ENCODE measurements at places on chromosomes 16 and 17. TPM values are rescaled to one million over a fixed set of nuclear protein-coding genes. Genes with fewer than 3 reads are reported as not detected.

Gene FOXO3B
- total RNA-seq: 4.8 TPM

Gene KRT12
- not detected for total RNA-seq

Gene TBC1D3C
- 4.3 TPM for total RNA-seq

Gene TAT
- not detected for total RNA-seq

Gene ITGAL
- 339 TPM for total RNA-seq

Gene NPIPA2
- total RNA-seq: 4.3 TPM

Gene TMC8
- 370 TPM for total RNA-seq

Gene TBC1D3B
- total RNA-seq: 13.4 TPM

GRCh38 chr17:4708436-4708835, 2.0 kb upstream of the ARRB2 start:
- DNase-seq: peak; percentile 80

DNA sequence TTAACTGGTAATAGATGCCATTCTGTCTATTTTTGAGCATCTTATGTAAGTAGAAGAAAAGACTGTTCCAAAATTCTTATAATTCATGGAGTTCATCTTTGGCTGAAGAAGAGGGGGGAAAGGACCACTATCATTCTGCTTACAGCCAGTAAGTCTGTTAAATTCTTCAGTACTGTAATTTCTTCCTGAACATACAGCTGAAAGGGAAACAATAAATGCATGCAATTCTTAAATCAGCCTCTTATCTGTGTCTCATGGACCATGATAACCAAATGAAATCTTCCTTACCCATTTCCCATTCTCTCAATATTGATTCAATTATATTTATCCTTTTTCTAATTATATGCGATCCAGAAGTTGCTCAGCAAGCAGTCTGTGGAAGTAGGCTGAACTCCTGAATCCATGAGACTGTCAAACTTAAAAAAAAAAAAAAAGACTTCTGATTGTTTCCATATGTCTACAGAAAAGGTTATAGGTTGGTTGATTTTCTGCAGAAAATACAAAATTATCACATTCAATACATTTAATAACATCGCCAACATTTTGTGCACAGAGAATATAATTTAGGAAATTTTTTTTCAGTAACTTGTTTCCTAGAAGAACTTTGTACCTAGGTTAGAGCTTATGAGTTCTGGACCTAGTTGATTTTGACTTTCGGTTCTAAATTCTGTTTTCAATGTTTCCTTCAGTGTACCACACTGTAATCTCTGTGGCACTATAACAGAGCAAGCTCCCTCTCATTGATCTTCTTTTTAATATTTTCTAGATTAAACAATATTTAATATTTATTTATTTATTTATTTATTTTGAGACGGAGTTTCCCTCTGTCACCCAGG, 1.2 kb upstream of the ABCA9 start:
- no peak for DNase-seq

DNA sequence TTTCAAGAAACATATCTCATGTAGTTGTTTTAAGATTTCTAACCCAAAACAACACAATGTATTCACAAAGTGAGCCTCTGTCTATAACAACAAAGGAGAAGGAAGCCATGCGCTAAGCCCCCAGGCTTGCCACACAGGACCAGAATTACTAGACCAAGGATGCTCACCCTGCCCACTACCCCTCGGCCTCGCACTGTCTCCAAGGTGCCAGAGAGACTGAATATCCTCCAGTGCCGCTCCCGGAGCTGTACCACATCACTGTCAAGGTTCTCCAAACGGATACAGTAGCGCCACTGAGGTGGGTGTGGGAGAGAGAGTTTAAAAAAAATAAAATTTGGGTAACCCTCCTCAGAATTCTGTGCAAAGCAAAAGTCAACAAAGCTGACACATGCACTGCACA, 7.1 kb downstream of the POLDIP2 start:
- DNase-seq: no peak

DNA sequence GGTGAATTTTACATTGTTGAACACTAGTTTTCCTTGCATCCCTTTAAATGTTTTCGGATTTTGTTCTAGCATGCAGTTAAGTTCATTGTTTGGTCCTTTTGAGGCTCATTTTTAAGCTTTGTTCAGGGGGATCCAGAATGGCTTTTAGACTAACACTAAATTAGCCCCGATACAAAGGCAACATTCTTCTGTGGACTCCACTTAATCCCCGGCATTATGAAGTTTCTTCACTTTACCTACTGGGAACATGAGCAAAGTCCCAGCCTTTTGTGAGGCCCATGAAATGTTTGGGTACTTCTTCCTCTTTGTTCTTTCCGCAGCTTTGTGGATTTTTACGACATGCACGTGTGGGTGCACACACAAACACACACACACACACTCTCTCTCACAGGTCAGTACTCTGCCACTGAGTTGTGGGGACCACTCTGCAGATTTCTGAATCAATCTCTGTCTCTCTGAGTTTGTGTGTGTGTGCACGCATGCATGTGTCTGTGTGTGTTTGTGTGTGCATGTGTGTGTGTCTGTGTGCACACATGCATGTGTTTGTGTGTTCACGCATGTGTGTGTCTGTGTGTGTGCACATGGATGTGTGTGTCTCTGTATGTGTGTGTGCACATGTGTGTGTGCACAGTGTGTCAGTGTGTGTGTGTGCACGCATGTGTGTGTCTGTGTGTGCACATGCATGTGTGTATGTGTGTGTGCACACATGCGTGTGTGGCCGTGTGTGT, 240.4 kb upstream of the TNRC6C start:
- no peak for DNase-seq

DNA sequence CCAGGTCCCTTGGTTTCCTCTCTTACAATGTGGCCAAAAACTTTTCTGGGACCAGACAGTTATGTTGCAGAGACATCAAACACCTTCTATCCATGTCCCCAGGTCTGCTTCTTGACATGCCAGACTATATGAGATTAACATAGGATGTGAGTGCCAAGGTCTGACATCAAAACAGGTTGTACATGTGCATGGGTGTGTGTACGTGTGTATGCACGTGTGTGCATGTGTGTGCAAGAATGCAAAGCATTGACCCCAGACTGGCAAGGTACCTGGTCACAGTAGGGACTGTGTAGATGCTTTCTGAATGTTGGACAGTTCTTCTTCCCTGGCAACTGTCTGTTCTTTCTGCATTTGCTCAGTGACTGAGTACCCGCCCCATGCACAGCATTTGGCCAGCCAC, 85.6 kb downstream of the NDE1 start:
- DNase-seq: no peak

- DNase-seq: no peak
Measured at GRCh38 chr16:10931134-10931533, 11.1 kb downstream of the DEXI start.

DNA sequence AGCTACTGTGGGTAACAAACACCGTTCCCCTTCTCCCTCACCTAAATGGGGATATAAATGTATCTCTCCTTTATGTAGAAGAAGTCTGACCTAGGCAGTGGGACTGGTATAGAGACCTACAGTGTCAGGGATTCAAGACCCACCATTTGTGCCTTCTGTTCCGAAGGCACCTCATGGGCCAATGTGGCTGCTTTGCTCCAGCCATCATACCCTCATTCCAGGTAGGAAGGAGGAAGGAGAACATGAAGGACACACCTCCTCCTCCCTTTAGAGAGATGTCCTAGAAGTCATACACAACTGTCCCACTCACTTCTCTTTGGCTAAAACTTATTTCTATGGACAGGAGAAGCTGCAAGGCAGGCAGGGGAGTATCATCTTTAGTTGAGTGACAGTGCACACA, 8.3 kb upstream of the CRISPLD2 start:
- no peak for DNase-seq

- DNase-seq: no peak
Measured at GRCh38 chr17:71553381-71553780, 567.4 kb upstream of the SOX9 start.

DNA sequence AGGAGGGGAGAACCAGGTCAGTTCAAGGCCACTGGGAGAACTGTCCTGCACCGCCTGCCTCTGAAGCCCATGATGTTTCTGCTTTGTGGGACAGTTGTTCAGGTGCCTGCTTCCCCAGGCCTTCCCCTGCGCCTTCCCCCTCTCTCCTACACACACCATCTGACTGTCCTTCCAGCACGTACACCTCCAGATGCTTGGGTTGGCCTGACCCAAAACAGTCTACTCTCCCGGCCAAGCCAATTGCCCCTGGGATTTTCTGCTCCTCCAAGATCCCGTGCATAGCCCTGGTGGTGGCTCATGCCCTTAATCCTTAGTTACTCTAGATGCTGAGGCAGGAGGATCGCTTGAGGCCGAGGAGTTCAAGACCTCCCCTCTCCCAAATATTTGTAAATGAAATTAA, 684 bp upstream of the RSAD1 start:
- DNase-seq: no peak

GRCh38 chr17:9905902-9906301, 831 bp upstream of the RCVRN start:
- DNase-seq: no peak

GRCh38 chr16:31092330-31092729, 2.3 kb downstream of the VKORC1 start:
- no peak for DNase-seq

DNA sequence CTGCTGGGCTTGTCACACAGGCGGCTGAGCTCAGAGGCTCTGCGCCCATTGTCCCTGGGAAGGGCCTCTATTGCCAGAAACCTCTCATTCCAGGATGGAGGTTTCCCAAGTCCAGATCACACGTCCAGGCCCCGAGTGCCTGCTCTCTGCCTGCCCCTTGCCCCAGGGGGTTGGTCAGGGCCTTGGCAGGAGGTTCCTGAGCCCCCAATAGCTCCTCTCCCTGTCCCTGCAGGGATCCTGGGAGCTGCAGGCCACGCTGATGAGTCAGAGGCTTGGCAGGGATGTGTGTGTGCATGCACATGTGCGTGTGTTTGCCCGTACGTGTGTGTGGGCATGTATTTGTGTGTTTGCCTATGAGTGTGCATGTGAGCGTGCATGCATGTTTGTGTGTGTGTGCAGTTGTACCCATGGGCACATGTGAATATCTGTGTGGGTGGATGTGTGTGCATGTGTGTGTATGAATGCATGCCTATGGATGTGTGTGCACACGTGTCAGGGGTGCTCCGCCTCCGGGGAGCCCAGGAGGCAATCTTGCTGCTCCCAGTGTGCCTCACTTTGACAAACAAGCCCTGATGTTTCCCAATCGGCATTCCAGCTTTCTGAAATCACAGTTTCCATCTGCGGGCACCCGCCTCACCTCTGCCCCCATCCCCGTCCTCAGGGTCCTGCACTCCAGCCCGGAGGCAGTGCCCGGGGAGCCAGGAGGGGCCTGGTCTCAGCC, 98.4 kb upstream of the GSE1 start:
- DNase-seq: no peak

DNA sequence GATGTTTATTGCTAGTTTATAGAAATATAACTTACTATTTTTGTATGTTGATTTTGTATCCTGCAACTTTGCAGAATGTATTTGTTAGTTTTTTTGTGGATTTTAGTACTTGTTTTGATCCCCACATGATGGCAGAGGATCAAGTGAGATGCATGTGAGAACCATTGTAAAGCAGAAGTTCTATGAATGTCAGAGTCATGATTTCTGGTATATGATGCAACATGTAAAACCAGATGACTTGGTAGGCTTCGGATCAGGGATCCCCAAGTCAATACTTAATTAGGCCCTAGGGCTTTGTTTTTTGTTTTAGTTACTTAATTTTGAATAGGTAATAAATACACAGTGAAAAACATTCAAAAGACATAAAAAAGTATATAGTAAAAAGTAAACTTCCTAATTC, 45.8 kb downstream of the ESRP2 start:
- DNase-seq: no peak

GRCh38 chr17:74214484-74215341, 1.3 kb downstream of the TTYH2 start:
- DNase-seq: no peak

GRCh38 chr17:63150490-63150889, 184.5 kb downstream of the TANC2 start:
- DNase-seq: no peak

- DNase-seq: peak; percentile 8
Measured at GRCh38 chr17:3033248-3033640, 30.2 kb downstream of the OR1D5 start.

DNA sequence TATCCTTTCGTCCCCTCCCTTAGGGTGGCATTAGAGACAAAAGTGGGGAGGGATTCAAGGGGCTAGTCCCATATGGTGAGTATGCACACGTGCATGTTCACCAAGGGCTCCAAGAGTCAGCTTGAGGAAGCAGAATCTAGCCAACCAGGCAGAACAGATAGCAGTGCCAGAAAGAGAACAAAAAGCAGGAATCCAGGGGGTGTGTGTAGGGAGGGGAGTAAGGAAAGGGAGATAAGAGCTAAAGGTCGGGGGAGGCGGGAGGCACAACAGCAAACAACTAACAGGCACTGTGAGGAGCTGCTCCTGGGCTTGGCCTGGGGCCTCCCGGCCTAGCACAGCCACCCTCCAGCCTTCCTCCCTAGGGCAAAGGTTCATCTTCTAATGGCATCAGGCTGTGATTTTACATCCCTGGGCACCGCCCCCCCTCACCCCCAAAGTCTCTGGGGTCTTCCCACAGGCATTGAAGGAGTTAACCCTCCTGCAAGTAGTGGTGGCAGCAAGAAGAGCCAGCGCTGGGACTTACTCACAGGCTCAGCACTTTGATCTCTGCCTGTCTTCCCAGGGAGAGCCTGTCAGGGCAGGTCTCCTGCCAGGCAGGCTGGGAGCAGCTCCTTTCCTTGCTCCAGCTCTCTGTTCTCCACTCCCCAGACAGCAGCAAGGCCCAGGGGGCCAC, 12.4 kb upstream of the SUPT4H1 start:
- DNase-seq: no peak

GRCh38 chr16:87076331-87076949, 240.8 kb downstream of the C16orf95 start:
- no peak for DNase-seq
